ENCODE measurements at places on chromosomes 12 and 14.

- DNase-seq: peak; percentile 10
These were observed 482 bp upstream of the IFI27L2 start for GRCh38 chr14:94129758-94130414.

- DNase-seq: no peak
These were observed 110.9 kb upstream of the DNM1L start for GRCh38 chr12:32568228-32568627.

DNA sequence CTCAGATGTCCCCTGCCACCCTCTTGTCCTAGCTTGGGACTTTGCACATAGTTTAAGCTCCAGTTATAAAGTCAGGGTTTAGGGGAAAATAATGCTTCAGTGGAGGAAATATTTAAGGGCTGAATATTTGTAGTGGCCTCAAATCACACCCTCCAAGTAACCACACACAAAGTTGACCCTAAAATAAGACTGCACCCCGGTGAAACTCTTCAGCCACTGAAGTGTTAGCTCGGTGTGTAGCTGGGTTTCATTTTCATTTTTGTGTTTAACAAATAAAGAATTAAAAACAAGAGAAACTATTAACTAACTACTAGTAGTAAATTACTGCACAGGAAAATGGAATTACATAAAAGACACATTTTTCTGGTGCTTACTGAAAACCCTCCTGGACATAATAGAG lies 14.8 kb upstream of the BCL11B start:
- DNase-seq: no peak

- no peak for DNase-seq
These were observed 219.3 kb downstream of the TRHDE start for GRCh38 chr12:72491426-72491825.

DNA sequence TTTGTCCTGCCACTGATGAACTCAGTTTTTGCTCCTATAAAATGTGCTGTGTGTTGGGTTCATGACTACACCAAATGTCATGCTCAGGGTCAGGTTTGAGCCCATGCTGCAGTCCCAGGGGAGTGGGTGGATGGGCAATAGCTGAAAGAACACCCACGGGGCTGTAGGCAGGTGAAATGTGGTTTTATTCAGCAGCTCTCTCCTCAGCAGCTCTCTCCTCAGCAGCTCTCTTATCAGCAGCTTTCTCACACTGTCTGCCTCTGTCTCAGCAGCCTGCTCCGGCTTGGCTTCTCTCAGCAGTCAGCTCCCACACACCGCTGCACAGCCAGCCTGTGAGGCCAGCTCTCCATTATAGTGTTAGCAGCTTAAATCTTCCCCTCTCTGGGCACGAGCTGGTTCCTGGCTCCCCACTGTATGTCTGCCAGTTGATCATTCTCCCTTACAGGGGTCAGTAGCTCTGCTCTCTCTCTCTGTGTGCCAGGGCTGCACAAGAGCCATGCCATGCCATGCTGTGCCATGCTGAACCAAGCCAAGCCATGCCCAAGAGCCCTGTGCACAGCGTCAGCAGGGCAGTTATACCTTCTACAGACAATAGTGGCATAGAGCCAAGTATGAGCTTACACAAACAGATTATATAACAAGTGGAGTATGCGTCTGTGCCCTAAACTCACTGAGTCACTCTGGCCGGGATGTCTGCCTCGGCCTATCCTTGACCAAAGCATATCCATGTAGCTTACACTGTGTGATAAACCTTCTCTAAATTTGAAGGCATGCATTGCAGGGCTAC lies 303.3 kb upstream of the TMPO start:
- no peak for DNase-seq

- DNase-seq: no peak
These were observed 40.2 kb upstream of the APPL2 start for GRCh38 chr12:105275997-105276733.

GRCh38 chr12:84810611-84811010 lies 102.0 kb downstream of the SLC6A15 start:
- no peak for DNase-seq

DNA sequence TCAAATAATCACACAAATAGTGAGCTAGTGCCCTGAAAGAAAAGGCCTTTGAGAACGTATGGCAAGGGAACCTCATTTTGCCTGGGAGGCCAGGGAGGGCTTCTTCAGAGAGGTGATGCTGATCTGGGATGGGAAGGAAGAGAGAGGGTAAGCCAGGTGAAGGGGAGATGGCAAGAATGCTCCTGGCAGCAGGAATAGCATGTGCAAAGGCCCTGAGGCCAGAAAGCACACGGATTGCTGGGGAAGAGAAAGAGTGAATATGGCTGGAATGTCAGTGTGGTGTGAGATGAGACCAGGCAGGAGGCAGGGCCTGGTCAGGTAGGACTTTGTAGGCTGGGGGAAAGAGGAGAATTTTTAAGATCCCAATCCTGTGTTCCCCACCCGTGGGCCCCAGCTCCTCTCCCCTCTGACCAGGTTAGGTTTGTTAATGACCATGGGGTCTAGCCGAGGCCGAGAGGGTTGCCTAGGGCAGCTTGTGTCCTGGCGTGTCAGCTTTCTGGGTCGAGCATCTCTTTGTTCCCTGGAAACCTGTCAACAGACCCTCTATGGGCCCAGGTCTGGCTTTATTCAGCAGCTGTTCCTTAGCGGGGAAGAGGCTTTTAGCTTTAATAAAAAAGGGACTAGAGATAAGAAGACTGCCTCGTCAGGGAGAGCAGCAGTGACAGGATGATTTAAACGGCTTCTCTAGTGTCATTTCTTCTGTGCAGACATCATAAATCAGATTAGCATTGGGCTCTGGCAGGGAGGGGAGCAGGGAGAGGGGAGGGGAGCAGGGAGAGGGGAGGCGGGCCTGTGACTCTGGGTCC lies 123.4 kb downstream of the ADCK1 start:
- no peak for DNase-seq

GRCh38 chr14:61479746-61480502 lies 158.5 kb downstream of the PRKCH start:
- no peak for DNase-seq

DNA sequence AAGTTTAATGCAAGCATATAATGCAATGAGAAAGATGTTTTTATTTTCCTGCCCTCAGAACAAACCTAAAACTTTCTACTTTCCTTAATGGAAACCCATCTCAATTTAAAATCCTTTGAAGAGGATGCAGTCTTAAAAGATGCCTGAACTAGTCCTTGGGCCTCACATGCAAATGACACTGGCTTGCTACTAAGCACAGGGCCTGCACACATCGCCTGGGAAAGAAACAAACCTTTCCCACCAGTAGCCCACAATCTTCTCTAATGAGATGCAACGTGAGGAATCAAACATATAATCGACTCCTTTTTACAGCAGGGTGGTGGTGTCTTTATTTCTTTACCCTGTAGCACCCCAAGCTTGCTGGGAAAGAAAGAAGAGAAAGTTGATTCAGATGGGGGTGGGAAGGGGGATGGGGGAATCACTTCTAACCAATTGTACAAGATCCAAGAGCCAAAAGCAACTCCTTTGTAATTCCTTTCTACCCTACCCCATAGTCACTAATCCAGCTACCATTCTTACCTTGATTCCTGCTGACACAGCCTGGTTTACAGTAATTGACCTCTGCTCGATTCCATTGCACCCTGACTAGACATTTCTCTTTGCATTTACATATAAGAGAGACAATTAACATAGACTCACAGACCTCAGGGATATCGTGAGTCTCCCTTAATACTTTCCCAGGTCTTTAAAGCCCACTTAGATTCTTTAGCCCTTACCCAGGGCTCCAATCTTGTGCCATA lies 69.5 kb upstream of the FERMT2 start:
- no peak for DNase-seq

GRCh38 chr12:42716491-42716891 lies 126.9 kb upstream of the PRICKLE1 start:
- DNase-seq: no peak

GRCh38 chr12:121000530-121000929 lies 15.8 kb downstream of the C12orf43 start:
- no peak for DNase-seq

DNA sequence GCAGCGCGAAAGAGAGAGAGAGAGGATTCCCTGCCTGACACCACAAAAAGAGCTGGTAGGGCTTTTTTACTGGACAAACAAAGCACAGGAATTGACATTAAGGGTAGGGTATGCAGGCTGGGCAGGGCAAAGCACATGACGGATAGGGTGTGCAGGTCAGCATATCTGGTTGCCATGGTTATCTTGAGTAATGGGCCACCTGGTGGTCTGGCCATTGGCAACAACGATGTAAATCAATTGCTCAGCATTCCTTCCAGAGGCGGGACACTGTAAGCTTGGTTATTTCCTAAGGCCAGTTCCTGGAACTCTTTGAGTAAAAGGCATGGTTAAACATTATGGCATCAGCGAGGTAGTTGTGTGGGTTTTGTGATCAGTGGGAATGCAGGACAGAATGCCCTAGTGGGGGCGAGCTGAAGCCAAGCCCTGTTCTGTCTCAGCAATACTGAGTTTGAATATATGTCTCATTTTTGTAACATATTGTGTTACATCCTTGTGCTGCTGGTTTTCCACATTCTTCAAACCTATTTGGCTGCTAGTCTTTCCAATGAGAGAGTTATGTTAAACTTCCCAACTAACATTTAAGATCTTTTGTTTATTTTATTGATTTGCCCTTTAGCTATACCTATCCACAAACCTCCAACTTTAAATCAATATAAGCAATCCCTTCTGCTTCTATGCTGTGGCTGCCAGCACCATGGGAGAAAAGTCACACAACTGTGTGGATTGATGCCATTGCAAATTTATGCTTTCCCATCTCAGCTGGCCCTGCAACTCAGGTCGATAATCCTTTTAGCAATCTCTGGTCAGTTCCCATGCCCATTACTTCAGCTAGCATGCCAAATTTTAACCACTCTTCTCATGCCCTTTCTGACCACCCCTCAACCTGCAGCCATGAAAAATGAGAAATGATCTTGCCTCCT lies 396.7 kb upstream of the PDE3A start:
- DNase-seq: no peak

- no peak for DNase-seq
These were observed 41.4 kb upstream of the NINJ2 start for GRCh38 chr12:704516-705242.

GRCh38 chr12:117284140-117284539 lies 77.3 kb downstream of the NOS1 start:
- no peak for DNase-seq

GRCh38 chr14:67908052-67908754 lies 88.6 kb downstream of the RAD51B start:
- DNase-seq: no peak

DNA sequence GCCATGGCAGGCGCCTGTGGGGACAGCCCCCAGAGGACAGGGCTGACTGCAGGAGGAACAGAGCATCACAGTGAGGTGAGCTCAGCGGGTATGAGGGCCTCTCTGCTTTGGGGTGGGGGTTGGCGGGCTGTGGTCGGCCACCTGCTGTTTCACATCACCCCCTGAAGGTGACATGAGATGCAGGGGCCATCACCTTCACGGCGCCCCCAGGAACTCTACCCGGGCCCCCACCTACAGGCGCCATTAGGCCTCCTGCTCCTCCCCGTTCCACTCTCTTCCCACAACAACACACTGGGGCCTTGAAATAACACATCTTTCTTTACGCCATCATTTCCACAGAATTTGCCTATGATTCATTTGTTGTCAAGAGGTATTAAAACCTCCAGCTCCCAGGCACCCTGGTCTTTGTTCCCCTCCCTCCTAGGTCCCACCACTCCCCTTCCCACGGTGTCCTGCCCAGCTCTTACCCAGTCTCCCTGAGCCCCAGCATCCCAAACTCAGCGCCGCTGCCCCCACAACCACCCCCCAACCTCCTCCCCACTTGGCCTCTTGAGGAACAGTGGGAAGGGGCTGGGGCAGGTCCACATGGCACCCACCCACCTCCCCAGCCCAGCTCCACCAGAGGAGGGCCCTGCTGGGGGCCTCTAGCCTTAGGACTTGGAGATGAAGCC lies 12.7 kb upstream of the HDAC7 start:
- DNase-seq: no peak

DNA sequence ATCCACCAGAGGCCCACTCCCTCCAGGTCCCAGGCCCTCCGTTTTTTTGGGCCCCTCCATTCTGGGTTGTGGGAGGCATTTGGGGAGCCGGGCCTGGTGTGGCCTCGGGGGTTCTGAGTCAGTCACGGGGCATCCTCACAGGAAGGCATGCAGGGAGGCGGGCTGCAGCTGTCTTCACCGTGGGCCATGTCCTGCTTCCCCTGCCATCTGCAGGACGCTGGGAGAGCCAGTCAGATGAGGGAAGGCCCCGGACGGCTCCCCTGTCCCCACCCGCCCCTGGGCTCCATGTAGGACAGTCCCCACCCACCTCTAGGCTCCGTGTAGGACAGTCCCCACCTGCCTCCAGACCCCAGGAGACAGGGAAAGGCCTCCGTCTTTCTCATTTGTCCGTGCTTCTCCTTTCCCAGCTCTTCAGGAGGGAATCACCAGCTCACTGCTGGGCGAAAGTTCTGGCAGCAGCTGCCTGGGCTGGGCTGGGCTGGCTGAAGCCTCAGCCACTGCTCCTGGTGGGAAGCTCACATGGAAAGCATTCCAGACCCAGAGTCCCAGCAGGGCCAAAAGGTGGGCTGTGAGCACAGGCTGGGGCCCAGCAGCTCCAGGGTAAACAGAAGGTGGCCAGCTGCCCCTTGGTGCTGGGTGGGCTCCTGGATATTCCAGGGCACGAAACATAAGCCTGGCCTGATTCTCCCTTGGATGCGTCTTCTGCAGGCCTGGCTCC lies 217.8 kb downstream of the KIF26A start:
- DNase-seq: no peak

DNA sequence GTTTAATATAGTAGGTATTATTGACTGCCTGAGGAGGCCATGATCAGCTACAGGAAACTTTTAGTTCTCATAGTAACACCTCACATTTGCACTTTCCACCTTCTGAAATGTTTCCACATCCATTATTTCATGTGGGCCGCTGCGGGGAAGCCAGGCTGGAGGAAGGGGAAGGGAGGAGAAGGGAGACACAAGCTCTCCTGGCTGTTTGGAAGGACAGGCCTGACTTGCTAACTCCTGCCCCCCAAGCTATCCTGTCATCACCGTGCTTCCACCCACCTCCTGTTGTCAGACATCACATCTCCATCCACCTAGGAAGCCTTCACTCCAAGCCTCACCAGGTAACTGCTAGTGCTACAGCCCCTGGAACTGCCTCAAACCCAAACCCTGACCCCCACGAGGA lies 9.5 kb downstream of the DPF3 start:
- no peak for DNase-seq

Measured in effector memory CD4-positive, alpha-beta T cell (primary cell).